Calu3 (cell line): ENCODE measurements at places on chromosomes 5 and 9.

GRCh38 chr9:6449645-6450044, 36.6 kb downstream of the UHRF2 start:
- H3K4me1 ChIP-seq = peaks cover 28% of the 10 kb centered on the region
- no peak for DNase-seq
- no peak overlapping the region for H3K27ac ChIP-seq
- H3K36me3 ChIP-seq = no peaks in the 10 kb centered on the region
- no peak overlapping the region for H3K4me3 ChIP-seq
- H3K27me3 ChIP-seq = no peaks in the 10 kb centered on the region

DNA sequence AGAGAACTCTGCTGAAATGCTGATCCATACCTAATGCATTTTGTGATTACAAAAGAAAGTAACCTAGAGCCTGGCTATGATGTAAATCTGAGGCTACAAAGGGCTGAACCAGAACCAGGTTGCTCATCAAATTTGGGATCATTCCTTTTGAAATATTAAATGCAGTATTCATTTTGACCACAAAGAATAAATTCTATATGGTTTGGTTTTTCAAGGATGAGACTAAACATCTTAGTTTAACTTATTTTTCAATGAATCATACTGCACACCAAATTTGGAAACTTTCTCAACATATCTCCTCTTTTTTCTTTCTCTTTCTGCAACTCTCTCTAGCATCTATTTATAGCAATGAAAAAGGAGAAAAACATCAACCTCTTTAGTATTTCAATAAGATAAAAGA, 46.5 kb downstream of the CEMIP2 start:
- peaks cover 33% of the 10 kb centered on the region for H3K4me1 ChIP-seq
- no peak overlapping the region for H3K27ac ChIP-seq
- H3K36me3 ChIP-seq = peaks cover 71% of the 10 kb centered on the region
- no peak for DNase-seq

DNA sequence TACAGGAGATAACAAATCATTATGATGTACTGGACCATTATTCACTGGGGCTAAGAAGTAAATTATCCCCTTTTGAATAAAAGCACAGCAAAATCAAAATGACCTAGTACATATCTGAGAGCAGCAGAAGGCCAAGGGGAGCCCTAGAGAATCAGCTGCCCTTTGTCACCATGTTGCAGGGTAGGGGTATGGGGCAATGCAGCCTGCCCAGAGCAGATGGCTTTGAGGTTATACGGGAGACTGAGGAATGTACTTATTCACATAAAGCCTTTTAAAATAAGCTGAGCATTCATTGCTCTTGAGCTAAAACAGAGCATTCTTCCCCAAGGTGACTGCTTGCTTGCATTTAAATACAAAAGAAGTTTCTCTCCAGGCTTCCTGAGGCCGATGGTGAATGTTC, 2.6 kb upstream of the TNFAIP8 start:
- peaks cover 47% of the 10 kb centered on the region for H3K4me1 ChIP-seq
- no peak for DNase-seq
- peaks cover 11% of the 10 kb centered on the region for H3K36me3 ChIP-seq
- H3K4me3 ChIP-seq = no peak overlapping the region
- no peak overlapping the region for H3K27ac ChIP-seq

GRCh38 chr5:33743099-33743498, 148.7 kb downstream of the ADAMTS12 start:
- H3K4me3 ChIP-seq = no peak overlapping the region
- no peak overlapping the region for H3K27ac ChIP-seq
- no peak for DNase-seq
- no peaks in the 10 kb centered on the region for H3K27me3 ChIP-seq
